Activated T-helper 2 cell treated with anti-CD3 and anti-CD28 coated beads, Interferon-gamma antibody, Interleukin-2, Interleukin-4, amounts not matched to agents 10 μg/mL and 5 μg/mL and 100 μg/mL, durations not matched to agents 14 hours and 24 hours and 36 hours (primary cell): ENCODE measurements at places on chromosomes 7 and 10.
A peak's percentile ranks its signal among the peaks of the same experiment; 100 is the strongest.

- DNase-seq, result no peak
- no peaks in the 10 kb centered on the region for H3K36me3 ChIP-seq
- no peaks in the 10 kb centered on the region for H3K4me1 ChIP-seq
- H3K27ac ChIP-seq, result no peak overlapping the region
- peaks cover 2% of the 10 kb centered on the region for H3K27me3 ChIP-seq
Observed at GRCh38 chr7:129315960-129316359, 91.1 kb downstream of the AHCYL2 start.

DNA sequence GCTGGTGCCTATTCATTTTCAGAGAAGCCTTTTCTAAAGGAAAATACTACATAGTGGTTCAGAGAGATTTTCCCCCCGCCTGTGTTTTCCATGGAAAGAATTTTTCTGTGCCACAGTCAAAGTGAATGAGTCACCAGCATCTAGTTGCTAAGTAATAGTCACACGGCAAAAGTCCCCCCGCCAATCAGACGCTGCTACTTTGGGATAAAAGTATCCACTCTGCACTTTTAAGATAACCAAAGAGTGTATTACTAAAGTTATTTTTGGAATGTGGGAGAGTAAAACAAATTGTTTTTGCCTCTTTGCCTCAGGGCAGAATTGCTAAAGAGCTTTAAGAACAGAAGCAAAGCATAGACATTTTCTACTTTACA lies 23.5 kb downstream of the ABLIM1 start:
- DNase-seq, result no peak
- peaks cover 52% of the 10 kb centered on the region for H3K27me3 ChIP-seq
- H3K27ac ChIP-seq, result no peak overlapping the region
- peaks cover 26% of the 10 kb centered on the region for H3K4me1 ChIP-seq
- no peak overlapping the region for H3K4me3 ChIP-seq

GRCh38 chr10:33913194-33913593 lies 578.7 kb upstream of the NRP1 start:
- H3K27ac ChIP-seq, result no peak overlapping the region
- H3K36me3 ChIP-seq, result no peaks in the 10 kb centered on the region
- H3K4me1 ChIP-seq, result no peaks in the 10 kb centered on the region

GRCh38 chr7:48046458-48046857 lies 11.1 kb downstream of the C7orf57 start:
- H3K27ac ChIP-seq, result no peak overlapping the region
- peaks cover 1% of the 10 kb centered on the region for H3K27me3 ChIP-seq
- no peak overlapping the region for H3K4me3 ChIP-seq
- no peak for DNase-seq
- H3K36me3 ChIP-seq, result no peaks in the 10 kb centered on the region

- peaks cover 8% of the 10 kb centered on the region for H3K4me1 ChIP-seq
- no peaks in the 10 kb centered on the region for H3K27me3 ChIP-seq
- H3K27ac ChIP-seq, result no peak overlapping the region
- H3K36me3 ChIP-seq, result peaks cover 47% of the 10 kb centered on the region
- no peak overlapping the region for H3K4me3 ChIP-seq
Observed at GRCh38 chr10:100939763-100940344, 27.1 kb downstream of the SLF2 start.

DNA sequence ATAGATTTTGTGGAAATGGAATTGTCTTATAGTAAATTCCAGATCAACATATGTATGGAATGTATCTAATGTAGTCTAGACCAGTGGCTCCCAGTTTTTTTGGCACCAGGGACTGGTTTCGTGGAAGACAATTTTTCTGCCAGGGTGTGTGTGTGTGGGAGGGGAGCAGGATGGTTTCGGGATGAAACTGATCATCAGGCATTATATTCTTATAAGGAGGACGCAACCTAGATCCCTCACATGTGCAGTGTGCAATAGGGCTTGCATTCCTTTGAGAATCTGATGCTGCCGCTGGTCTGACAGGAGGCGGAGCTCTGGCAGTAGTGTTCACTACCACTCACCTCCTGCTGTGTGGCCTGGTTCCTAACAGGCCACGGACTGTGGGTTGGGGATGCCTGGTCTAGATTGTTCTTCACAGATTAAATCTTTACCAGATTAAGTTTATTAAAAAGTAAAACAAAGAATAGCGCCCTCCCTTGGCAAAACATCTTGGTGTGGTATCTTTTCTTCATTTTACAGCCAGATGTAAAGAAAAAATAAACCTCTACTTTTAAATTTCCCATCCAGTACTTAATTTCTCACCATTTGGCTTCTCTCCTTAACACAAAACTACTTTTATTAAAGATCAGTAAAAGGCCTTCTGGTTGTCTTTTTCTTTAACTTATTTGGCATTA lies 48.4 kb downstream of the SEPTIN7 start:
- H3K36me3 ChIP-seq, result peaks cover 52% of the 10 kb centered on the region
- no peaks in the 10 kb centered on the region for H3K27me3 ChIP-seq
- H3K4me3 ChIP-seq, result no peak overlapping the region
- no peak overlapping the region for H3K27ac ChIP-seq

DNA sequence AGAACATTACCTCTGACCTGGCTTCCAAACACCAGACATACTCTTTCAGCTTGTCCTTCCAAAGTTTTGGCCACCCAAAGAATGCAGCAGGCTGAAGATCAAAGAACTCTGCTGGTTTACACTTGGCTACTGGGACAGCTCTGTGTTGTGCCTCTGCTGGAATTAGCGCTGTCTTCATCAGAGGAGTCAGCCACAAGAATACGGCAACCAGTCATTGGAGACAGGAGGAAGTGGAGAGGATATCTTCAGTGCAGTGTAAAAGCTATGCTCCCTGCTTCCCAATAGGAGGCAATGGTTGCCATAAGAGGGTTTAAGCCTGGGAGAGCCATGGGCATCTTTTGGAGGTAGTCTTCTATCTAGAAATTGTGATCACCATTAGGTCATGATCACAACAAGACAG lies 126.7 kb upstream of the WNT16 start:
- H3K4me1 ChIP-seq, result no peaks in the 10 kb centered on the region
- no peak overlapping the region for H3K27ac ChIP-seq
- H3K4me3 ChIP-seq, result no peak overlapping the region
- DNase-seq, result no peak

GRCh38 chr7:28588602-28589001 lies 176.3 kb downstream of the CREB5 start:
- no peaks in the 10 kb centered on the region for H3K27me3 ChIP-seq
- DNase-seq, result no peak
- no peaks in the 10 kb centered on the region for H3K36me3 ChIP-seq
- H3K4me3 ChIP-seq, result no peak overlapping the region
- H3K27ac ChIP-seq, result no peak overlapping the region

DNA sequence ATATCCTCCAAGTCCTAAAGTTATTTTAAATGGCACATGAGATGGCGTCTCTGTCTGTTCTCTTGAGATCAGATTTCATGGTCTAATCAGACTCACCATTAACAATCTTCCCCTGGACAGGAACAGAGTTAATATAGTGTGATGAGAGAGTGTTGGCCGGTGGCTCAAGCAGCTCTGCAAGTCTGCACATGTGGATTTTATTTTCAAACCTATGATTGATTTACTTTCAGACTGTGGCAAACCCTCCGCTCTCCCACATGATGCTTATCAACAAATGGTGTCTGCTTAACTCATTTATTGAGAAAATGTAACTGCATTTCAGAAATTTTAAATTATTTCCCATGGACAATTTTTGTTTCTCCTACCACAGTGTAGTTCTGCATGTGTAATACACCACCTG lies 46.5 kb upstream of the HGF start:
- DNase-seq, result no peak
- no peak overlapping the region for H3K4me3 ChIP-seq
- no peaks in the 10 kb centered on the region for H3K27me3 ChIP-seq
- H3K36me3 ChIP-seq, result no peaks in the 10 kb centered on the region
- H3K27ac ChIP-seq, result no peak overlapping the region

- no peak overlapping the region for H3K27ac ChIP-seq
- peaks cover 7% of the 10 kb centered on the region for H3K4me1 ChIP-seq
- DNase-seq, result no peak
Observed at GRCh38 chr7:94481279-94481678, 28.3 kb upstream of the CASD1 start.

DNA sequence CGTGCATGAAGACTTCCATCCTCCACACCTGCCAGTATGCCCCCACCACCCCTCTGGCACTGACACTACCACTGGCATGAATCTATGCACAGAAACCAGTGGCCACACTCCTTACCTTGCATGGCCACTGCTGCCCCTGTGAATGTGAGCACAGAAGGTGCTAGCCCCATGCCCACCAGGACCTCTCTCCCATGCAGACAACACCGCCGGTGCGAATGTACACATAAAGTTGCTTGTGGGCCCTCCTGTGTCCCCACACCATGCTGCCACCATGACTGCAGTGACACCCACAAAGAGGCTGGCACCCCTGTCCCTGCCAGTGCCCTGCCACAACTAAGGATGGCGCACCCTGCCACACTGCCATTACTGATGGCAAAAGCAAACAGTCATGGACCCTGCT lies 289.5 kb upstream of the KCND2 start:
- no peak overlapping the region for H3K27ac ChIP-seq
- H3K27me3 ChIP-seq, result no peaks in the 10 kb centered on the region
- no peak for DNase-seq
- H3K36me3 ChIP-seq, result no peaks in the 10 kb centered on the region
- H3K4me1 ChIP-seq, result no peaks in the 10 kb centered on the region
- H3K4me3 ChIP-seq, result no peak overlapping the region

GRCh38 chr7:137961200-137962177 lies 40.4 kb downstream of the CREB3L2 start:
- H3K4me1 ChIP-seq, result peaks cover 28% of the 10 kb centered on the region
- peak overlapping the region; percentile 38 for H3K27ac ChIP-seq
- H3K4me3 ChIP-seq, result no peak overlapping the region
- DNase-seq, result no peak

DNA sequence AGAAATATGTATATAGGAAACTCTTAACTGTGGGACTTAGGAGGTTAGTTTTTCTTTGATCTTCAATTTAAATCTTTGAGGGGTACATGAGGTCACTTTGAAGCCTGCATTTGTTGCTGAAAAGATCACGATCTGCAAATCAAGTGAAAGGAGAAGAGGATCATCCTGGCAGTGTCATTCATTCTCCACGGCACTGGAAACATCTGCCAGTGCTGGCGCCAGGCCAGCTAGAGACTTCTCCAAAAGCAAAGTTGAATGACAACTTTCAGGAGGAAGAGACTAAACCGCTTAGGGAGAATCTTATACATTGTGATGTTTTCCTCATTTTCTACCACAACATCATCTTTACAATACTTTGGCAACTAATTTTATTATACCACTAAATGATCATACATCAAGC lies 42.5 kb downstream of the MRC1 start:
- H3K36me3 ChIP-seq, result no peaks in the 10 kb centered on the region
- H3K4me1 ChIP-seq, result no peaks in the 10 kb centered on the region
- no peak for DNase-seq
- no peak overlapping the region for H3K27ac ChIP-seq
- H3K27me3 ChIP-seq, result peaks cover 10% of the 10 kb centered on the region

DNA sequence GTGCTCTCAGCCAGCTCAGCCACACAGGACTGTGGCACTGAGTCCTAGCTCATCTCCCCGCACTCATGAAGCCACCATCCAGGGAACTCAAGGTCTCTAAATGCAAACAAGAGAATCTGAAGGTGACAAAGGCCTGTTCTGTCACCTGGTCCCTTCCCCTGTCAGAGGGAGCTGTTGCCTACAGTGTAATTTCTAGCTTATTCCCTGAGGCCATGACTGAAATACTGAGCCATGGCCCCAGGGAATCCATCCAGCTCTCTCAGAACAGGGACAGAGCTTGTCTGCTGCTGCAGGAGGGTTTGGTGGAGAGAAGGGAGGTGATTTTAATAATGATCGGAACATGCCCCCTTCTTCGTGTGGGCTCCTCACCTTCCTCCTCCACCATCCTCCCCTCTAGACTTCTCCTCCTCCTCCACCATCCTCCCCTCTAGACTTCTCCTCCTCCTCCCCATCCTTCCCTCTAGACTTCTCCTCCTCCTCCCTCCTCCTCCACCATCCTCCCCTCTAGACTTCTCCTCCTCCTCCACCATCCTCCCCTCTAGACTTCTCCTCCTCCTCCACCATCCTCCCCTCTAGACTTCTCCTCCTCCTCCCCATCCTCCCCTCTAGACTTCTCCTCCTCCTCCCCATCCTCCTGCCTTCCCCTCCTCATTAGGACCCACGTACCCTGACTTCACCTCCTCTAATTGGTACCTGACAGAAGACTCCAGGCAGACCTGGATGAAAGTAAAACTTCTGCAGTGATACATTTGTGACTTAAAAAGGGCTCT lies 338.0 kb upstream of the MKI67 start:
- H3K36me3 ChIP-seq, result no peaks in the 10 kb centered on the region
- H3K4me1 ChIP-seq, result no peaks in the 10 kb centered on the region
- H3K27me3 ChIP-seq, result no peaks in the 10 kb centered on the region

DNA sequence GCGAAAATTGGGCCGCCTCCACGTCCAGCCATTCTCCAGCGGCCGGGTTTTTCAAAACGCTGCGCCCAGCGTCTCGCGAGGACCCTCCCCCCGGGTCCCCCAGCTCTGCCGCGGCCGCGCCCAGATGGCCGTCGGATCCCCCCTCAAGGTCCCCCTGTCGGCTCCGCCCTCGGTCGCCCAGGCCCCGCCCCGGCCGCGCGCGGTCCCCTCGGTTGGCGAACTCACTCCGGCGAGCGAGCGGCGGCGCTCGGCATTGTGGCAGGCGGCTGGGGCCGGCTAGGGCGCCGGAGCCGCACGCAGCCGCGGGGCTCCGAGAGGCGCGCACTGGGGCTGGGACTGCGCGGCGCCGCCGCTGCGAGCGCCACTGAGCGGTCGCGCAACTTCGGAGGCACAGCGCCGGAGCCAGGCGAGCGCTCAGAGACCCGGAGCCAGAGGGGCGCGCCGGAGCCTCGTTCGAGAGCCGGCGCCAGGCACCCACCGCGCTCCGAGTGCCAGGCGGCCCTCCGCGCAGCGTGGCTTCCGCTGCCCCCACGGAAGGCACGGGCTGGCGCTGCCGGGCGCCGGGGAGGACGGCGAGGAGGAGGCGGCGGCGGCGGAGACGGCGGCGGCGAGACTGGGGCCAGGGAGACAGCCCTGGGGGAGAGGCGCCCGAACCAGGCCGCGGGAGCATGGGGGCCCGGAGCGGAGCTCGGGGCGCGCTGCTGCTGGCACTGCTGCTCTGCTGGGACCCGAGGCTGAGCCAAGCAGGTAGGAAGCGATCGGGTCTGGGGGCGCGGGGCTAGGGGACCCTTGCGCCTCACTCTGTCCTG lies at the start of gene UNC5B:
UNC5B (plus strand) TSS at position 253 of the 809 bp plus-strand sequence; CDS start at position 669, 416 bp downstream.
- no peaks in the 10 kb centered on the region for H3K4me1 ChIP-seq
- H3K36me3 ChIP-seq, result no peaks in the 10 kb centered on the region
- peak within 1 kb of the TSS; percentile 17 for H3K4me3 ChIP-seq
- H3K27ac ChIP-seq, result no peak within 1 kb of the TSS

- no peak for DNase-seq
- no peak overlapping the region for H3K4me3 ChIP-seq
- no peaks in the 10 kb centered on the region for H3K36me3 ChIP-seq
- H3K27ac ChIP-seq, result no peak overlapping the region
- H3K27me3 ChIP-seq, result no peaks in the 10 kb centered on the region
Observed at GRCh38 chr10:105284476-105285215, 643.6 kb downstream of the SORCS3 start.

GRCh38 chr7:52270301-52270700 lies 765.1 kb upstream of the POM121L12 start:
- no peak for DNase-seq
- no peak overlapping the region for H3K27ac ChIP-seq
- no peak overlapping the region for H3K4me3 ChIP-seq
- no peaks in the 10 kb centered on the region for H3K4me1 ChIP-seq
- H3K36me3 ChIP-seq, result no peaks in the 10 kb centered on the region

GRCh38 chr7:77543910-77544309 lies 6.8 kb downstream of the PTPN12 start:
- no peaks in the 10 kb centered on the region for H3K36me3 ChIP-seq
- no peak for DNase-seq
- no peak overlapping the region for H3K27ac ChIP-seq
- peaks cover 23% of the 10 kb centered on the region for H3K4me1 ChIP-seq
- no peak overlapping the region for H3K4me3 ChIP-seq
- no peaks in the 10 kb centered on the region for H3K27me3 ChIP-seq

GRCh38 chr10:77320971-77321471 lies 316.6 kb downstream of the KCNMA1 start:
- H3K27me3 ChIP-seq, result no peaks in the 10 kb centered on the region
- H3K4me3 ChIP-seq, result no peak overlapping the region
- no peaks in the 10 kb centered on the region for H3K36me3 ChIP-seq
- no peaks in the 10 kb centered on the region for H3K4me1 ChIP-seq
